ENCODE measurements at places on chromosomes 7 and 10. TPM values are rescaled to one million over a fixed set of nuclear protein-coding genes. Genes with fewer than 3 reads are reported as not detected.

- DNase-seq = no peak
- no peak overlapping the region for H3K27ac ChIP-seq
- no peaks in the 10 kb centered on the region for H3K36me3 ChIP-seq
- H3K27me3 ChIP-seq = no peaks in the 10 kb centered on the region
These were observed 200.3 kb downstream of the DNAJB6 start for GRCh38 chr7:157537056-157537455.

The EPO gene
- not detected for total RNA-seq

- peaks cover 10% of the 10 kb centered on the region for H3K4me1 ChIP-seq
- peak overlapping the region; percentile 97 for H3K27ac ChIP-seq
- no peaks in the 10 kb centered on the region for H3K36me3 ChIP-seq
- H3K27me3 ChIP-seq = no peaks in the 10 kb centered on the region
- DNase-seq = no peak
- H3K4me3 ChIP-seq = peak overlapping the region; percentile 80
These were observed 1.6 kb upstream of the CDK13 start for GRCh38 chr7:39948375-39948955.

DNA sequence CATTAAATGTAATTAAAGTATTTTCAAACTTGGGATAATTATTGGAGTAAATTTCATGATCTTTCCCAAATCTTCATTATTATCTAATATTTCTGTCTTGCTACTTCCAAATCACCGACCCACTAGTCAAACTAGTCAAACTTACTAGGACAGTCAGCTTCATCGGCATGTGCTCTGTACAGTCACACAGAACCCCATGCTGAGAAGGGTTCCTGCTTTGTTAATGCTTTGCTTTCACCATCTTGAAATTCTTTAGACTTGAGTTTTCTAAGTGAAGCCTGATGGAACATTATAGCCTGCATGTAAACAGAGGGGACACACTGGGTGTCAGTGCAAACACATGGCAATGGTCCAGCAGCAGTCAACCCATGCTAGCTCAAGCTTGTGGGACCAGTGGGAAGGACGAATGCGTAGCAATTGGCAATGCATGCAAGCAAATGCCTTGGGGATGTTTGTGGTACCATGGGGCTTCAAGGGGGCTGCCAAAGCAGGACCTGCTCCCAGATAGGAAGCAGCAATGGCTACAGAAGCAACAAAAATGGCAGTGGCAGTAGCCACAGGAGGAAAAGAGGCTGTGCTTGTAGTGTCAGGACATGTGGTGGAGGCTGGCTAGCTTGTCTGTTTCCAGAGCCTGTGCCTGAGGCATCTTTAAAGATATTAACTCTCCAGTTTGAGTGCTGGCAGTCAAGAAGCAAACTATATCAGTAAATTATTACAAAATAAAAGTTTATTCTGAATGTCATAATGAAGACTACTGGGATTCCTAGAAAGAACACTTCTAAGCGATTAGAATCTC lies 441.1 kb upstream of the SEMA3D start:
- no peak for DNase-seq
- no peak overlapping the region for H3K4me3 ChIP-seq
- H3K27me3 ChIP-seq = 0 out of 2 replicates have a peak, but pooled peaks cover 4% of the 10 kb centered on the region
- H3K4me1 ChIP-seq = peaks cover 8% of the 10 kb centered on the region

DNA sequence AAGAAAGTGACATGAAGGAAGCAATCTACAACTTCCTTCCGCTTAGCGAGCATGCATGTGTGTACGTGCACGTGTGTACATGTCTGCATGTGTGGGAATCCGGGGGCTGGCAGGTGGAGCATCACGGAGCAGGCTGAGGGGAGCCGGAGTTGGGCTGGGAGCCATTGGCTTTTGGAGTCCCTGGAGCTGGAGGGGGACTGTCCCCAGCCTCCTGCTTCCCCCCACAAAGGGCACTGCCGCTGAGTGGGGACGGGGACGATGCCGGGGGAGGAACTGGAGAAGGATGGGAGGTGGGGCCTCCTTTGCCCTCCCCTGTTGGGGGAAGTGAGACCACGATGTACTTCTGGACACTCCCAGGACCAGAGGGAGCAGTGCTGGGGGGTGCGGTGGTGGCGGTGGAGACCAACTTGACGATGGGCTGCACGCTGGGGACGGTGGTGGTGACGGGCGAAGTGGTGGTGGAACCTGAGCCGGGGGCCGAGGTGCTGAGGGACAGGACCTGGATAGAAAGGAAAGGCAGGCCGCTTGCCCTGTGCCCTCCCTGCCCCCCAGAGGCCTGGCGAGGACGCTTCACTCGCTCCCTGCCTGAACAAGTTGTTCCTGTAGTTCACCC lies 5.8 kb downstream of the AP4M1 start:
- peaks cover 5% of the 10 kb centered on the region for H3K4me1 ChIP-seq
- H3K27ac ChIP-seq = no peak overlapping the region
- H3K27me3 ChIP-seq = no peaks in the 10 kb centered on the region

Measured in GM23338 (cell line).